ENCODE measurements at places on chromosomes 12 and 14. TPM values are rescaled to one million over a fixed set of nuclear protein-coding genes. Genes with fewer than 3 reads are reported as not detected.

GRCh38 chr12:90207799-90208198, 499.2 kb upstream of the ATP2B1 start:
- no peak for DNase-seq

- DNase-seq: no peak
Measured at GRCh38 chr14:36823651-36824050, 162.0 kb downstream of the PAX9 start.

DNA sequence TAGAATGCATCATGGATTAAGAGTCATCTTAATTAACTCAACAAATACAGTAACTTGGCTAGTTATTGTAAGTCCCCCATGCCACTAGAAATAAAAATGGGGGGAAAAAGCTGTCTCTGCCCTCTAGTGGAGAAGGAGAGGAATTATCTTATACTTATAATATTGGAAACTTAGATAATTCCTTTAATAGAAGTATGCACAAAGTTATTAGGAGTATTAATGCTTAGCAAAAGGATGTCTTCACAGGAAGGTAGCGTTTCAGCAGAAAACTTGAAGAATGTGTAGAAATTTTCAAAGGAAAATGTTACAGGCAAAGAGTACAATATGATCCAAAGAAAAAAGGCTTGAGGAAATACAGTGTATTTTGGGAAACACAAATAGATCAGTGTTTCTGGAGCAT, 19.8 kb downstream of the OR5AU1 start:
- DNase-seq: no peak

DNA sequence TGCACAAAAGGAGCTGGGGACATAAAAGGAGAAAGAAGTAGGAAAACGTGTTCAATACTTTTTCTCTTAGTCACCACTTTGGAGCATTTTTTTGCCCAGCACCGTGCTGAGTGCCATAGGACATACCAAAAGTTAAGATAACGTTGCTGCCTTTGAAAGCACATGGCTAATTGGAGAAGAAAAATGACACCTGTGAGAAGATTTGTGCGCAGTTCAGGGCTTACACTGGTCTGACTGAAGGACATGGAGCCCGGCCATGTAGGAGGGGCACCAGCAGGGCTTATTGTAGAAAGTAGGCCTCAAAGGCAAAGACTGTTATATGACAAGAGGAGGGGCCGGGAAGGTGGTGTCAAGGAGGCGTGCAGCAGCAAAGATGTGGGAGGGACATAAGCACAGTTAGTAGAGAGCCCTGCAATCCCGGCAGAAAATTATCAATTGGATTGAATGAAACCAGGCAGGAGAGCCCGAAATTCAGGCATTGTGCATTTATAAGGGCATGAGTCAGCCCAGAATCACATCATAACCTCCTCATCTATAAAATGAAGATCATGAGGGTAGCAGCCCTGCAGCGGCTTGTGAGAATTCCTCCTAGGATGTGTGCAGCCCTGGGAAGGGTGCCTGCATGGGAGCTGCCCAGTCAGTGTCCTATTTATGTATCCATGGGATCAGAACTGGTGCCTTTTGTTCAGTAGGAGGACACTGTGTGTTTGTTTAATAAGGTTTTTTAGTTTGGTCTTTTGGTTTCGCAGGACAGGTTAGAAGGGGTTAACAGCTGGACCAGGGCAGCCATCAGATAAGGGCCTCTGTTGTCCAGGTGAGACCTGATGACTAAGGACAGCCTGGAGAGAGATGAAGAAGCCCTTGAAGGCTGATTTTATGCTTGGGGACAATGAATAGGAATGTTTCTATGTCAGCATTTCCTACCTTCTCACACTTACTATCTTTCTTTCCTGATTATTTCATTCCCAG, 122.4 kb downstream of the GPR135 start:
- no peak for DNase-seq

DNA sequence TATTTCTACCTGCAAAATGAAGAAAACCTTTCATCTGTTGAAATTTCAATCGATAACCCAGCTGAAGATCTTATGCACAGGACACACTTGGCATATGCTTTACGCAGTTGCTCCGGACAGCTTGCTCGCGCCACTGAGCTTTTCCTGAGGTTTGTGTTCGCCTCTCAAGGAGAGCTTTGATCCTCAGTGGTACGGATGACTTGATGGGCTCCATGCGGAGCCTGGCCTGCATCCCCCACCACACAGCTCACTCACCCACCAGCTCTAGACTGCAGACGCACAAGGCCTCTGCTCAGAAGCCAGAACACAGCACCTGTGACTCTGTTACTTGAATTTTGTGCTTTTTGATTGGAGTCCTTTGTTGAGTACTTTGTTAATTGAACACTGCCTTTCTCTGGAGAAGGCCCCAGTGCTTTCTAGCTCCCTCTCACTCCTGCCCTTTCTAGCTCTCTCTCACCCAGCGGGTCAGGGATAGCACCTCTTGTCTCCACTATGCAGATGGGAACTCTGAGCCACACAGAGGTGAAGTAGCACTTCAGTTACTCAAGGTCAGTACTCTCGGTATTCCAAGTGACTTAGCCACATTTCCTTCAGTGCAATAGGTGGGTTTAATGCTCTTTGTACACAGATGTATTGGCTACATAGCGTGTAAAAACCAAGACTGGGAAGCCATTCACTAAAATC, 52.1 kb downstream of the TBC1D30 start:
- DNase-seq: no peak

DNA sequence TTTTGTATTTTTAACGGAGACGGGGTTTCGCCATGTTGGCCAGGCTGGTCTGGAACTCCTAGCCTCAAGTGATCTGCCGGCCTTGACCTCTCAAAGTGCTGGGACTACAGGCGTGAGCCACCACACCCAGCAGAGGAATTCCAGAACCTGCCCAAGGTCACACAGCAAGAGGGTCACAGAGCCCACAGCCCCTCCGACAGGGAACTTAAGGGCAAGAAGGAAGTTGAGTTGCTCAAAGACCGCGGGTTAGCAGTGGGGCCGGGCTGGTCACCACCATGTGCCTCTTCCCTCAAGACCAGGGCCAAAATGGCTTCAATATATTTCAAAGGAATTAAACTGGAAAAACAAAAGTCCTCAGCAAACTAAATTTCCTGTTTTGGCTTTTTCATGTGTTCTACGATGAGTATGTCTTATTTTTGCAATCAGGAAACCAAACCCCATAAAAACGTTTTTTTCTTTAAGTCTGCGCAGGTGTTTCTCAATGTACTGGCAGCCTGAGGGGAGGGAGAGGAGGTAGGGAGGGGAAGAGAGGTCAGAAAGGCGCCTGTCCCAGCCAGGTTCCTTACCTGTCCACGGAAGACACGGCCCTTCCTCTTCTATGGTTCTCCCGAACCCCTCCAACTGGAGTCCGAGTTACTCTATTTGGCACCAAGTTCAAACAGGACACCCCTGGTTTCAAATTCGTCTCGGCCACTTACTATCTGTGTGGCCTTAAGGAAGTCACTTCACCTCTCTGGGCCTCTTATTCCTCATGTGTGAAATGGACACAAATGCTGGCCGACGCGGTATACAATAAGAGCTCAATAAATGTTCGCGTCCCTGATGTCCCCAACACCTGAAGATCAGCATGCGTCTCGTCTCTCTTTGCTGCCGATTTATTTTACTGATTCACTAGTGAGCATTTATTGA, 778 bp downstream of the SLC8B1 start:
- DNase-seq: peak; percentile 23

DNA sequence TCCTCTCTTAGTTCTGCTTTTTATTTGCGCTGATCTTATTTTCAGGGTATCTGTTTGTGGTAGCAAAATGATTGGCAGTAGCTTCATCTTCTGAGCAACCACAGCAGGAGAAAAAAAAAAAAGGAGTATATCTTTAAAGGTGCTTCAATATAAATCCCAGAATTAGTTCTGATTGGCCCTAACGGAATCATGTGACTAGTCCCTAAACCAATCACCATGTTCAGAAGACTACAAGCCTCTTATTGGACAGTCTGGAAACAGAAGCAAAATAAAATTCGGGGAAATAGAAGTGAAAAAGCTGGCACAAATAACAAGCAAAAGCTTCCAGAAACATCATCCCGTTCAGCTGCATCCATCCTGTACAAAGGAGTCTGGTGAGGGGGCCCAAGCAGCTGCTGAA, 49.9 kb upstream of the PTPRO start:
- no peak for DNase-seq

DNA sequence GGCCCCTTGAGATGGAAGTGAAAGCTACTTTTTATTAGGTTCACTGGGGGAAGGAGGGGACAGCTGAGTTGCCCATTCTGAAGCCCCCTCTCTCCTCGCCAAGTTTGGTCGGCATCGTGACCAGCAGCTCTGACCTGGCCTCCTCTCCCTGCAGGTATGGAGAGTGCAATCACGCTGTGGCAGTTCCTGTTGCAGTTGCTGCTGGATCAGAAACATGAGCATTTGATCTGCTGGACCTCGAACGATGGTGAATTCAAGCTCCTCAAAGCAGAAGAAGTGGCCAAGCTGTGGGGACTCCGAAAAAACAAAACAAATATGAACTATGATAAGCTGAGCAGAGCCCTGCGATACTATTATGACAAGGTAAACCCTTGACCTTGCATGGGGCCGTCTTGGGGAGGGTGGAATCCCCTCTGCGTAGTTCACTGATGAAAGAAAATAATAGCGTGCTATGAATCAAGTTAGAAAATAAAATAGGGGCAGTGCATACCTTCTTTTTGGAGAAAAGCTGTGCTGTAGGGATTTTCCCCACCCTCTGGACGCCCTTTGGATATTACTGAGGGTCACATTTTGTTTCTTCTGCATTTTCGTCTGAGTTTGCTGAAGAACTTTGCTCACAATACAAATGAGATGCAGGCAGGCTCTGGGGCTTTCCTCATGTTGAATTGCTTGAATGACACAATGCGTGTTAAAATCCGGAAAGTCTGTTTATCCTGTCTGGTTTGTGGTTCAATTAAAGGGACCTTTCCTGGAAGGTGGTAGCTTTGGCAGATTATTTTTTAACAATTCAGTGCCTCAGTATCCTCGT, 29.4 kb downstream of the ELK3 start:
- DNase-seq: no peak

DNA sequence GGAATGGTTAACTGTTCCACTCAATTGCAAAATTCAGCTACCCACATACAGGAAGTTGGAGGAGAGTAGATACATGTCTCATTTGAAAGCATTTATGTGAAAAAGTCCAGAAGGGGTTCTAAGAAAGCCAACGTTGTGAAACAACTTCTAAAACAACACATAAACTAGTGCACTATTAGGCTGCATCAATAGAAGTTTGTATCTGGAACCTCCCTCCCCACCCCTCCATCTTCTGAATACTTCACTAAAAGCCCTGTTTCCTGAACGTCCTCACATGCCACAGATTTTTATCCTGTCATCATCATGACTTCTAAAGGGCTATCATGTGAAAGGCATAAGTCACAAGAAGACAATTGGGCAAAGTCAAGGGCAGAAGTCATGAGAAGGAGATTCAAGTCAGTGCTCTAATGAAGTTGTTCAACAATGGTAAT, 5.5 kb downstream of the KRT79 start:
- no peak for DNase-seq

DNA sequence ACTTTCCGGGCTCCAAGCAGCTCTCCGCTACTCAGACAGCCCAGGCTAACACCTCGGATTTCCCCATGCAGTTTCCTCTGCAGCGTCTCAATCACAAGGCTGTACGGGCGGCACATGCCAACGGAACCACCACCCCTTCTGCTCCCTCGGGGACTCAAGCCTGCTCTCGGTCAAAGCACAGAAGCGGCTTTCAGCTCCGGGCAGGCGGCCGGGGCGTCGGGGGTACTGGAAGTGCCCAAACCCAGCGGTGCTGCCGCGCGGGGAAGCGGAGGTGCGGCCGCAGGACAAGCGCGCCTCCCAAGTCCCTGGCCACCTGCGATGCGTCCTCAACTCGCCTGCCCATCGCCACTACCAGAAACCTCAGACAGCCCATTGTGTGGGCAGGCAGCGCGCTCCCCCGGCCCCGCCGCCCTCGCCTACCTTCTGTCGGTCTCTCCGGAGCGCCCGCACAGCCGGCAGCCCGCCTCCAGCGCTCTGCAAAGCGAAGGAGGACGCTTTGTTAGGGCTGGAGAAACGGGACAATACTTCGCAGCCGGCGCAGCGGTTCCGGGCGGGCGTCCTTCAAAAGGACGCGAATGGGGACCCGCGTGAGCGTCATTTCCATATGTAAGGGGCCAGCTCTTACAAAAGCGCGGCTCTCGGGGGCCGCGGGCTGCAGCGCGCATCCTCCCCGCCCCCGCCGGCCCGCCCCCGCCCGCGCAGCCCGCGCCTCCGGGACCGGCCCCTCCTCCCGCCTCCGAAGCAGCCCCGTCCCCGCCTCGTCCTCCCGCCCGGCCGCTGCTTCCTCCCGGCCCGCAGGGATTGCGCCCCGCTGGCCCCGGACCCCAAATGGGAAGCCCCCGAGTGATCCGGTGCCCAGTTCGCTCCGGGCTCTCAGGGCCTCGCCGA, 674 bp downstream of the NIN start:
- peak; percentile 53 for DNase-seq

GRCh38 chr12:112792301-112792700, 753 bp downstream of the RPH3A start:
- DNase-seq: no peak

DNA sequence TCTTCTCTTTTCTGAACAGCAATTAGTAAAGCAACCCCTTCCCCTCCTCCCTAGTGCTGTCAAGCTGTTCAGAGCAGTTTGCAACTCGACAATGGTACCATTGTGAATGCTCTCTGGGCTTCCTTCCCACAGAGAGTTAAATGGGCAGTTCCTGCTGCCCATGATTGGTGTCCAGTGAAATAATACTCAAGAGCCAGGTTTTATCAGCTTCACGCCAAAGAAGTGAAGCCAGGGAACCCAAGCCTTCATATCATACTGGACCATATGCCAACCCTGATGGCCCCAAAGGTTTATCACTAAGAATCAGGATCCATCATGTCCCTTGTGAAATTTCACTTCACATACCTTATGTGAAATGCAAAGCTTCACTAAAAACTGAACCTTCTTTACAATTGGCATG, 24.7 kb downstream of the INSM2 start:
- no peak for DNase-seq

- DNase-seq: no peak
Measured at GRCh38 chr12:116977465-116978380, 67.0 kb downstream of the FBXW8 start.

- DNase-seq: no peak
Measured at GRCh38 chr14:89651805-89652204, 234.8 kb upstream of the FOXN3 start.

GRCh38 chr12:57047981-57048380, 1.9 kb downstream of the MYO1A start:
- DNase-seq: no peak

- DNase-seq: no peak
Measured at GRCh38 chr14:101033446-101034165, 130.1 kb upstream of the RTL1 start.

Gene TAPBPL
- 7.3 TPM for polyA plus RNA-seq

Gene SH2B3
- polyA plus RNA-seq: 5.9 TPM

Gene SRRM4
- polyA plus RNA-seq: not detected

Gene ZFC3H1
- polyA plus RNA-seq: 10.6 TPM

Gene KCNJ8
- not detected for polyA plus RNA-seq

Gene ANKS1B
- polyA plus RNA-seq: not detected

Gene RNASE11
- not detected for polyA plus RNA-seq

Gene NANOG
- not detected for polyA plus RNA-seq

Gene GPR68
- 0.70 TPM for polyA plus RNA-seq

Gene PRDM4
- polyA plus RNA-seq: 11.0 TPM

Gene OAS2
- polyA plus RNA-seq: 52.1 TPM

Gene GPR84
- 0.07 TPM for polyA plus RNA-seq

Gene NYNRIN
- polyA plus RNA-seq: 4.7 TPM

Gene ATN1
- 35.1 TPM for polyA plus RNA-seq
